Activated T-helper 1 cell treated with Interleukin-2 at 50 U/mL for 16 hours (primary cell): ENCODE measurements at places on chromosomes 4 and X.

DNA sequence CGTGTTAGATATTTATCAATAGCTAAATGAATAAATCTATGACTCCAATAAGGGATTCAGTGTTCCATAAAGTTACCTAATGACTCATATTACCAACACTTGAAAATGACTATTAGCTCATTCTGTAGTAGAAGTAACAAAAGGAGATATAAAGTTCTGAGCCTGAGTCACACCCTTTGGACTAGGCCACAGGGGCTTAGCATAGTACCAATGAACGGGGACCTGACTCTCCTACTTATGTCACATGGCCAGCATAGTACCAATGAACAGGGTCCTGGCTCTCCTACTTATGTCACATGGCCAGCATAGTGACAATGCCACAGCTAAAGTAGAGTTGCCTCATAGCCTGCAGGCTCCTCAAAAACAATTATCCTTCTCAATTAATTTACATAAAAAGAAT is 43.7 kb downstream of the MAGEB16 start:
- DNase-seq: no peak

- DNase-seq: no peak
These were observed 17.7 kb downstream of the FOXR2 start for GRCh38 chrX:55640854-55641253.

GRCh38 chrX:102712981-102713625 is 855 bp downstream of the GPRASP2 start:
- no peak for DNase-seq

GRCh38 chr4:110128029-110128428 is 70.4 kb downstream of the ELOVL6 start:
- no peak for DNase-seq

DNA sequence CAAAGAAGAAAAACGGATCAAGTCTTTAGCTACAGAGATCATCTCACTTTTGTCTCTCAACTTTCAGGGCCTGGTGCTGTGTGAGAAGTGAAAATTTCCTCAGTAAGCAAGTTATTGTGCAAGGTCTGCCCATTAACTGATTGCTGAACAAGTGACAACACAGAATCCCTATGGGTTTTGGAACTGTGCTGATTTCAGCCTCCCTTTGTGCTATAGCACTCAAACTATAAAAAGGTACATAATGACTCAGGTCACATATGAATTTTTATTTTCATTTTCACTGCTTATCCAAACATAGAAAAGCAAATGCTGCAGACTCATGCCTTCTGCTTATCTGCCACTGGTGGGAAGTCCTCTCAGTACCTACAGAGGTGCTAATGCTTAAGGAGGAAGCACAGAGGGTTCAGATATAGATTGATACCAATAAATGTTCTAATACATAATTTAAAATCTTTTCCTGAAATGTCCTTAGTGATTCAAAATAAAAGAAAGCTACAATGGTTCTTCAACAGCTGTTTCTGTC is 576.2 kb upstream of the CT83 start:
- DNase-seq: no peak

GRCh38 chrX:133134282-133134681 is 37.4 kb upstream of the USP26 start:
- no peak for DNase-seq

DNA sequence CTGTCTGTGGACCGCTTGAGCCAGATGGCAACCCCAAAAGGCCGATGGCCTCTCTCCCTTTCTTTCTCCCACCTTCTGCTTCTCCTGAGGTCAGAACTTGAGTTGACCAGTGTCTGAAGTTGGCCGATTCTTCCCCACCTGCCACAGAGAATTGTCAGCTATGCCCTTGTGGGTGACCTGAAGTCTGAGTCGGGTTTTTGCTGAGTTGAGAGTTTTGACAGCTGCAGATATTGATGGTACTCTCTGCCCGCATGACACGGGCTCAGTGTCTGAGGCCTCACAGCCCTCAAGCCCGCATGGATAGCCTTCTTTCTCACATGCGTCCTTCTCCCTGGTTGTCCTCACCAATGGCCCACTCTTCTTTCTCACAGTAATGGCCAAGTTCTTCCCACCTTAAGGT is 111.0 kb downstream of the EFNB1 start:
- no peak for DNase-seq

GRCh38 chr4:24963277-24963676 is 50.4 kb upstream of the CCDC149 start:
- DNase-seq: no peak

DNA sequence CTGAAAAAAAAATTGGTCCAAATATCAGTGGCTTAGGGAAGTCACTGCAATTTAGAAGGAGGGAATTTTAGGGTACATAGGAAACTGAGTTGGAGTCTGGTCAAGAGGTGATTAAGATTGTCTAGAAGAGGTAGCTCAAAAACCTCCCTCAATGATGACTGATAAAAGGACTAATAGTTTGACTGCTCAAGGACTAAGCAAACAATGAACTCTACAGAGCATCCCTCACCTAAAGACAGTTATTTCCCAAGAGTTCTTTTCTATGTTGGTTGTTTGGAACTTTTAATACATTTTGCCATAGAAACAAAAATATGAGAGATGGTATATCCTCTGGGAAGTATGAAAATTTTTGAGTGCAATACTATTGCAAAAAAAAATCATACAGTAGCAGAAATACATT is 35.7 kb downstream of the MAOB start:
- DNase-seq: no peak

- no peak for DNase-seq
These were observed 90.1 kb upstream of the MAPK10 start for GRCh38 chr4:86449746-86450588.

- DNase-seq: no peak
These were observed 39.3 kb upstream of the MAGEA10 start for GRCh38 chrX:152177497-152178269.

DNA sequence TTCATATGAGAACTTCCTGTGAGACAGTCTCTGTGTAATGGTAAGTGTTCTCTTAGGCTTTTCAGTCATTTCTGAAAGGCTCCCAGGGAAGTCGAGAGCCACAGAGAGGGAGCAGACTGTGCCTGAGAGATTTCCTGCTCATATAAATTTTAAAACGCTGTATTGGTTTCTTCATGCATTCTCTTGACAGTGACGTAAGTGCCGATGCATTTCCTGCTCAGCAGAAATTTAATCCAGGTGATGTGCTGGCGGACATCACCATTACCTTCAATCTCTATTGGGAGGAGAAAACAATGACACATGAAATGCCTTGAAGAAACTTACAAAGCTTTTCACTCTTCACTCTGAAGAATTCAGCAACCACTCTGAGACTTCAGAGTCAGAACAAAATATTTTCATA is 383.6 kb downstream of the BMPR1B start:
- no peak for DNase-seq

DNA sequence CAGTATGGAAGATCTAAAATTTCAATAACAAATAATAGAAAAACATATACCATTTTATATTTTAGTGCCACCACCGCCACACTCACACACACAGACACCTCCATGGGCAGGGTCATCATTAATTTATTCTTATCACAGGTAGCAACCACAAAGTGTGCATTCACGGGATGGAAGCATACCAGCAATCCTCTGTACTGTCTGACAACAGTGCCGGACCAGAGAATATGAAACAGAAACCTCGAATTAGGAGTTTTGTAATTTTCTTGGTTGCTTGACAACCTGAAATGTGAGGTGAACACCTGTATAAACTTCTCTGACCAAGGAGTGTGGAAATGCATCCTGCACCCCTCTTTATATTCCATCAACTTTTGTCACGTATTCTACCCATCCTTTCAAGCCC is 213.9 kb upstream of the KCNIP4 start:
- no peak for DNase-seq

DNA sequence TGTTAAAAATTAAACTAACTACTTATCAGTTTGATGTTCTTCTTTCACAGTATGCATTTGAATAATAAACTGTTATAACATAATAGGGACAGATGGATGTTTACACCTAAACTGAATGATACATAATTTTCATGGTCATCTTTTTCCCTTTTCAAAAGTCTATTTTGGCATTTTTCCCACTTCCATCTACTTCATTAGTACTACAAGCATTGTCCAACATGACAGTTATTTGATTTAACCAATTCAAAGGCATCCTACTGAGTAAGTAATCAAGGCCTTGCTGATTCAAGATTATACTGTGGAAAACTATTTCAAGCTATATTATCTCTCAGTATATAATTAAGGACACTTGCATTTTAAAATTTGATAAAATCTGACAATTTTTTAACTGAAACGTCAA is 212.9 kb downstream of the FAT4 start:
- no peak for DNase-seq

GRCh38 chr4:108172753-108173598 is 4.2 kb upstream of the LEF1 start:
- DNase-seq: peak; percentile 53

DNA sequence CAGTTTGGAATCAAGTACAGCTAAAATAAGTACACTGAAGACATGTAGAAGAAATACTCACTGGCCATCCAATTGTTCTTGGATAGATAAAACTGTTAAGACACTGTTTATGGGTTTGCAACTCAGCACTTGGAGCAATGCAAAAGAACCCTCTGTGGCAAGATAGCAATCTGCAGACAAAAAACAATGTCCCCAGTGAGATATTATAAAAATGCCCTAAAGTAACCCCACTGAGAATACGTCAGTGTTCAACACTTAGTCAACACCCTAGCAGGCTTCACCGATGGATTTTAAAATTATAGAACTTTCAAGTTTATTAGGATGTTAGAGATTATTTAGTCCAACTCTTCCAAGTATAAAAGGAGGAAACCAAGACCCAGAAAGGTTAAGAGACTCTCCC is 47.5 kb upstream of the NDP start:
- no peak for DNase-seq

DNA sequence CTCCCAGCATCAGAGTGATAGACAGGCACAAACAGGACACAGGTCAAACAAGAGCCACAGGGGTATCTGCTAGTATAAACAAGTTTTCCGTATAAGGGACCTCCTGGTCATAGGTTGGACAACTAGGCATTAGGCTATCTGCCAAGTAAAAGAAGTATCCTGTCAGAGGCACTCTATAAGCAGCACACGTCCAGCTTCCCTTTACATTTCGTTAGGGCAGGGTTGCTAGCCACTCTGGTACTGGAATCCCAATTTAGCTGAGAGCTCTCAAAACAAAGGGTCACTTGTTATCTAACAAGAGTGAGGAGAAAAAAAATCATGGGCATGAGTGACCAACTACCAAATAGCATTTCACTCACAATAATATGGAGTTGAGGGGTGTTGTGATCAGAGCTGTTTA is 780.7 kb upstream of the DIAPH2 start:
- no peak for DNase-seq

GRCh38 chrX:39631276-39632229 is 466.2 kb downstream of the BCOR start:
- DNase-seq: no peak

- DNase-seq: no peak
These were observed 550.2 kb downstream of the GBA3 start for GRCh38 chr4:23242962-23243361.

- DNase-seq: no peak
These were observed 61.5 kb downstream of the TIGD2 start for GRCh38 chr4:89172865-89173264.

GRCh38 chr4:180391613-180392012 is 1851.6 kb upstream of the TENM3 start:
- DNase-seq: no peak

- DNase-seq: no peak
These were observed 600.7 kb downstream of the CCSER1 start for GRCh38 chr4:90727938-90728337.

DNA sequence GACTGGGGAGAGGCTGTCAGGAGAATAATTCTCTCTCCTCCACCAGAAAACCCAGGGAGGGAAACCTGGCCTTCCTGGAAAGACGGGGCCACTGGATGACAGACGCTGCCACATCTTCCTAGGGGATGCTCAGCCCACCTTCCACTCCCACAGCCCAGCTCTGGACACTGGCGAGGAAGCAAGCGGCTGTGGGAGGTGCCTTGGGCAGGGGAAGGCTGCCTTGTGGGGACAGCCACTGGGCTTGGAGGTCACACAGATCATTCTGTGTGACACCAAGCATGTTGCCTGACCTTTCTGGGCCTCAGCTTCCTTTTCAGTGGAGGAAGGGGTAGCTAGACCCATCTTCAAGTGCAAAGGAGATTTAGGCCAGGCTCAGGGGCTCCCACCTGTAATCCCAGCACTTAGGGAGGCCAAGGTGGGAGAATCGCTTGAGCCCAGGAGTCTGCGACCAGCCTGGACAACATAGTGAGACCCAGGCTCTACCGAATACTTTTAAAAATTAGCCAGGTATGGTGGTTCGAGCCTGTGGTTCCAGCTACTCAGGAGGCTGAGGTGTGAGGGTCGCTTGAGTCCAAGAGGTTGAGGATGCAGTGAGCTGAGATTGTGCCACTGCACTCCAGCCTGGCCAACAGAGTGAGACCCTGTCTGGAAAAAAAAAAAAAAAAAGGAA is 9.8 kb upstream of the MSX1 start:
- DNase-seq: no peak

DNA sequence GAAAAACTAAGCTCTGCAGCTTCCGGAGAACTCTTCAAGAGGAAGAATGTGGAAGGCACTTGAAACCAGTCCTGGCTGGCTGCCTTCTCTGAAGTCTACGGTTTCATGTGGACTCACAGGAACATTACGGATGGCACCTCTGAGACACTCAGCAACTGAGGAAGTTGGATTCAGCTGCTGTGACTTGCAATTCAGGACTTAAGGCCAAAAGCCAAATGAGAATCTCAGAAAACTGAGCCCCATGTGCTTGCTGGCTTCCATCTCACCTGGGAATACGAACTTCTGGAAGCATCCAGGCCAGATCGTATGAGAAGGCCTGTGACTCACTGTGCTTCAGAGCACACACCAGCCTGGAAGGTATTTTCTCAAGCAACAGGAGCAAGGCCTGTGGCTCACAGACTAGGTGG is 107.8 kb upstream of the GPC4 start:
- no peak for DNase-seq

DNA sequence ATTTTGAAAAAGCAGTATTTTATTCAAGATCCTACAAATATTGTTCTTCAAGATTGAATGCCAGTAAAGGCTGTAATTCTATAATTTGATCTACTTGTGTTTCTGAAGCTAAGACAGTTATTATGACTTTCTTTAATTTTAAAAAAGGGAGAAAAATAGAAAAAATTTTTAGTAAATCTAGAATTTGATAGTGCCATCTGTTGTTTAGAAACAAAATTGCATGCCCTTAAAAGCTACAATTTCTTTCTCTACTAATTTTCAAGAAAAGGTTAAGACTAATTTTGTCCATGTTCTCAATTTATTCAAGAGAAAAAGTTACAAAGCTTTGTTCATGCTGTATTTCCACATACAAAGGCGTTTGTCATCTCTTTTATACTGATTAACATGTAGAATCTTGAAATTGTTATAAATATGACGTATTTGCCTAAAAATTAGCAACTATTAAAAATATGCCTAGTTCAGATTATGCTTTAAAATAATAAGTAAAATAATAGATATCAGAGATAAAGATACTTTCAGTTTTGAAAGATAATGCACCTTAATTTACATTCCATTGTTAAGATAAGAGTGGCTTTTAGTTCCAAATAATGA is 25.6 kb upstream of the MMRN1 start:
- DNase-seq: no peak

GRCh38 chrX:22118161-22118830 is 86.2 kb downstream of the PHEX start:
- no peak for DNase-seq

- no peak for DNase-seq
These were observed 2170.2 kb downstream of the PCDH7 start for GRCh38 chr4:32890398-32890797.

- no peak for DNase-seq
These were observed 4.2 kb downstream of the PAK3 start for GRCh38 chrX:111100191-111100590.
